ENCODE measurements at places on chromosomes 6 and 20.

DNA sequence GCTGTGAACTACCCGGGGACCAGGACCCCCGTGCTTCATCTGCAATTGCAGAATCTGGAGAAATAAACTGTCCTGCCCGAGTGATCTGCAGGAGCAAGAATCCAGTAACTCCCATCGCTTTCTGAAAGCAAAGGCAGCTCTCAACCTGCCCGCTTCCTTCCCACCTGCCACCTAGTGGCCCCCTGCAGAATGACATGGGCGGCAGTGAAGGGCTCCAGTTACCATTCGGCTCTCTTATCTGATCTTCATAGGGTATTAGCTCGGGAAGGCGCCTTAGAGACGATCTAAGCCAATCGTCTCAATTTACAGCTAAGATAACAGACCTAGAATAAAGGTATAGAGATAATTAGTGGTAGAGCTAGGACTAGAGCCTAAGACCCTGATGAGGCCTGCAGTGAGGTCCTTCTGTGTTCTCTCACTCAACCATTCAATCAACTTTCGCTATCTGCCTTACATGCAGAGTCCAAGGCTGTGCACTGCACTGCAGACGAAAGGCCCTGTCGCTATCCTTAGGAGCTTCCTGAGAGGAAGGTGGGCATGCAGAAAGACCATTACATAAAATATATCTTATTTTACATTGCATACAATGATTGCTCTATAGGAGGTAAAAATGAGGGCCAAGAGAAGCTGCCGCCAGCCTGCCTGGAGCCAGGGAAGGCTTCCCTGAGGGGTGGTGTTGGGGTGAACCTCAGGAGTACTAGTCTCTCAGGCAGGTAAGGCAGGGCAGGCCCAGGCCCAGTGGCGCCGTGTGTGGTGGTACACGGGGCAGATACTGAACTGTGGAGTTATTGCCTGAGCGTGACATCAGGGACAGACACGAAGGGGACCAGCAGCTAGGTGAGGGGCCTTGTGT is 7.1 kb upstream of the PSMG4 start:
- peak; percentile 82 for DNase-seq

DNA sequence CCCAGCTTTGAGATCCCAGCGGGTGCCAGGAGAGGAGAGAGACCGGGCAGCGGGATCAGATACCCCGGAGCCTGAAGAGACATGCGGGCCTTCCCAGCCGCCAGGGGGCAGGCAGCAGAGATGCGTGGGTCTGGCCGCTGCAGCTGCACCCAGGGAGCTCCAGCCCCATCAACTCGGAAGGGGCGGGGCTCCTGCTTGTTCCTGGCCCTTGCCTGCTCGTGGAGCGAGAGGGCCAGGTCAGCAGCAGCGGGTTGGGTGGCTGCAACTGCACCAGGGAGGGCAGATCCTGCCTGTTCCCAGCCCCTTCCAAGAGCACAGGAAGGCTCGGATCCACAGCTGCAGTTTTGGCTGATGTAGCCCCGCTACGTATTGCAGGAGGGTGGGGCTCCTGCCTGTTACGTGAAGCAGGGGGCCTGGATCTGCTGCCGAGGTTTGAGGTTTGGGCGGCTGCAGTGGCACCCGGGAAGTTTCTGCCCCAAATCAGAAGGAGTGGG is 532.8 kb downstream of the RFPL4B start:
- no peak for DNase-seq

DNA sequence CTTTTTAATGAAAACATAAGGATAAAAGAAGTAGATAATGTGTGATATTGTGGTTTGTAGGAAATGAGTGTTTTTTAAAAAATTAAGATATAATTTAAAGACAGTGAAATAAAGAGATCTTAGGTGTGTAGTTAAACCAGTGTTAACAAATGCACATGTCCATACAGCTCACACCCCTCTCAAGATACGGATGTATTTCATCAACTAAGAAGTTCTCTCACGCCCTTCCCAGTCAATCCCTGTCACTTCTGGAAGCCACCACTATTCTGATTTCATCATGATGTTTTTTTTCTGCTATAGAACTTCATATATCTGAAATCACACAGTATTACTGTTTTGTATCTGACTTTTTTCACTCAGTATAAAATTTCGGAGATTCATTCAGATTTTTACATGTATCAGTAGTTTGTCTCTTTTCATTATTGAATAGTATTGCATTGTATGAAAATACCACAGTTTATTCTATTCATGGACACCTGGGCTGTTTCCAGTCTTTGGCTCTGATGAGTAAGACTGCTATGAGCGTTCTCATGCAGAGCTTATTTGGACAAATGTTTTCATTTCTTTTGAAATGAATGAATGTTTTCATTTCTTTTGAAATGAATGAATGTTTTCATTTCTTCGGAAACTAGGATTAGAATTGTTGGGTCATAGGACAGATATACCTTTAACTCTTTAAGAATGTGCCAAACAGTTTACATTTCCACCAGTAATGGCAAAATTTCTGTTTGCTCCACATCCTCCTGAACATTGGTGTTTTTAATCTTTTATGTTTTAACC is 49.7 kb upstream of the ELOVL5 start:
- DNase-seq: no peak

- no peak for DNase-seq
Observed at GRCh38 chr6:128807577-128807976, 75.4 kb upstream of the LAMA2 start.

GRCh38 chr6:1287103-1287591 is 24.8 kb upstream of the FOXQ1 start:
- DNase-seq: no peak

GRCh38 chr6:14516956-14517355 is 399.4 kb downstream of the CD83 start:
- no peak for DNase-seq

GRCh38 chr6:110687326-110687725 is 127.9 kb downstream of the CDK19 start:
- no peak for DNase-seq

DNA sequence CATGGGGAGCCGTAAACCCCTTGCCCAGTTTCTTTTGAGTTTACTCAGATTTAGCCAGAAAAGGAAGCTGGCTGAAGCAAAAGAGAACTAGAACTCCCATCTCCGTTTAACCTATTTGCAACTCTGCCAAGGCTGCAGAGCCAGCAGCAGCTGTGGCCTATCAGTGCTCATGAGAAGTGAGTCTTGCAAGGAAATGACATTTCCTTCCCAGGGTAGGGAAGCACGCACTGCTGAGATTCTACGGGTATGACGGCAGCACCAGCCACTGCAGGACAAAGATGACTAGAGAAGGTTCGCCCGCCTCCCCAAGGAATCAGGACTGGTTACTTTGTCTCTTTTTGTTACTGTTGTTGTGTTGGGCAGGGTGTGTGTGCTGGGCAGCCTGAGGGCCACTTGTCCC is 47.6 kb downstream of the PPP1R3G start:
- DNase-seq: peak; percentile 79

DNA sequence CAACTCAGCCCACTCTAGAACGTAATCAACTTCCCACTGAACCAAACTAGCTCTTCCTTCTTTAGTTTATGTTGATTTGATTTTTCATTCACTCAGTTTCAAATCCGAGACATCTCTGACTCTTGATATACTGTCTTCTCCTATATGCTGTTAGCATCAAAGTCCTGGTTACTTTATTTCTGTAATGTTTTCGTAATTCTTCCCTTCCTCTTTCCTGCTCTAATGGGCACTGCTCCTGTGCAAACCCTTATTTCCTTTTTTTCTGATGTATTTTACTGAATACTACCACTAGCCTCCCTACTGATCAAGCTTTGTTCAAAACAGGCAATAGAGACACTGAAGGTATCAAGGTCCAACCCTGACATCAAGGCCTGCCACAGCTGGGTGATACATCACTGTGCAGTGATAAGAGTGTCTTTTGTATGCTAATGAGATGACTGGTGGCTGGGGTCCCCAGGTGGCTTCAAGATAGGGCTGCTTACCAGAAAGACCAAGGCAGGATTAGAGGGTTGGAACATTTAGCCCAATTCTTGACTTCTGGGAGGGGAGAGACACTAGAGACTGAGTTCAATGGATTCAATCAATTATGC is 95.2 kb downstream of the KIF13A start:
- no peak for DNase-seq

DNA sequence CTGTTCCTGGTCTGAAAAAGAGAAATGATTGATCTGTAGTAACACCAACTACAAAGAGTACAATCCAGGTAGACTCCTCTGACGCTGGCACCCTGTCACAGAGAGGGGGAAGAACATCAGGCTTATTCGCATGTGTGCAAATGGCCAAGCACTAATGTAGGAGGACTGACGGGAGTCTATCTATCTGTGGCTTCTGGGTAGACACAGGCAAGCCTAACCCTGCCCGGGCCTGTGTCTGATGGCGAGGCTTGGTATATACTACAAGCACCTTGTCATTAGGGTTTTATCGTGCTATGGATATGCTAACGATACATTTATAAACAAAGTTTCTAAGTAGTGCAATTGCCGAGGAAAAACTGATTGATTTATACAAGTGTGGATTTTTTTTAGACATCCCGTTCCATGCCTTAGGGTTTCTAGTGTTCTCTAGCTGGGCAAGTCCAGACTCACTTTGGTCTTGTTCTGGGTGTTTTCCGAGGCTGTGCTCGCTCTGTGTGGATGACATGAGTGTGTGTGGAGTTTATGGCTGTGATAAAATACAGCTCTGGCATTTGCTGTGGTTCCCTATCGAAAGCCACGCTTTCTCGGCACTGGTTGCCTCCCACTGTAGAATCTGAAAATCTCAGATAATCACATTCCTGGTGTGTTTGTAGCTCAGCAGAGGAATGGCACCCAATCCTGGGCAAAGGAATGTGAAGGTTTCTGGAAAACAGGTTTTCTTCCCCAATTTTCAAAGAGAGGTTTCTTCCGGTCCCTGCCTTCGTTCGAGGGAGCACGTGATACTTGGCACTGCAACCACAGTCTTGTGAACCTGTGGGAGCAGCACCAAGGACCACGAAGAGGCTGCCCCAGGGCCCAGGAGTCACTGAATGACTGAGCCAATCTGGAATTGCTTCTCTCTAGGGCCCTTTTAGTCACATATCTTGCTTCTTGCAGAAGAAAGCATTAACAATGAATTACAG is 67.5 kb upstream of the EDN1 start:
- DNase-seq: no peak

- no peak for DNase-seq
Observed at GRCh38 chr20:41854765-41855164, 236.6 kb upstream of the CHD6 start.

DNA sequence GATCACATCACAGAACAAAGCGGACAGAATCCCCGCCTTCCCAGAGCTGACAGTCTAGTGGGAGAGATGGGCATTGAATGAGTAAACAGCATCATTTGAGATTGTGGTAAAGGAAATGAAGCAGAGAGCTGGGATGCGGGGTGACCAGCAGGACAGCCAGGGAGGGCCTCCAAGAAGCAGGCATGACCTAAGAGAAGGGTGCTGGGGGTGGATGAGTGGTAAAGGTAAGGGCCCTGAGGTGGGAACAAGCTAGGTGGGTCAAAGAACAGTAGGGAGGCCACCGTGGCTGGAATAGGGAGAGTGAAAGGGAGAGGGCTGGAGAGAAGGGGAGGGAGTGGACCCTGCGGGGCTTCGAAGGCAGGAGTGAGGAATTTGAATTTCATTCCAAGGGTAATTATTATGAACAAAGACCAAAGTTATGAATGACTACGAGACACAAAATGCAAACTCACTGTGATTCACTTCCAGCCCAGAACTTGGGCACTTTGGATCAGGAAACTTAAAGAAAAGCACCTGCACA is 61.4 kb downstream of the CEBPB start:
- DNase-seq: no peak

DNA sequence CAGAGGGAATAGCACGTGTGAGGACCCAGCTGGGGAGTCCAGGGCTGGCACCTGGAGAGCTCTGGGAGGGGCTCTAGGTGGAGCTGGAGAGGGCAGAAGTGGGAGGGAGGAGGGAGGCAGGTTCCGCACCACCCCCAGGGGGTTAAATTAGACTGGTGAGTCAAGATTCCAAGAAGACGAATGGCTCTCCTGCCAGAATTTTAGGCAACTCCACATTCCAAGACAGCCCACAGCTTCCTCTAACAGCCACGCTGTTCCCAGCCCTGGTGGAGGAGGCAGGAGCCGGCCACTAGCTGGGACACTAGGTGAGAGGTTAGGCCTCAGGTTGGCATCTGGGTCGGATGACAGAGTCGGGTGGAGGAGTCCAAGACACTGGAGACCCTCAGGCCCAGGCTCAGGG is 60.2 kb downstream of the TFAP2C start:
- no peak for DNase-seq

Data from coronary artery (tissue), 2 donors.